Amygdala (tissue), 56 donors: ENCODE measurements at places on chromosomes 11 and 22.

DNA sequence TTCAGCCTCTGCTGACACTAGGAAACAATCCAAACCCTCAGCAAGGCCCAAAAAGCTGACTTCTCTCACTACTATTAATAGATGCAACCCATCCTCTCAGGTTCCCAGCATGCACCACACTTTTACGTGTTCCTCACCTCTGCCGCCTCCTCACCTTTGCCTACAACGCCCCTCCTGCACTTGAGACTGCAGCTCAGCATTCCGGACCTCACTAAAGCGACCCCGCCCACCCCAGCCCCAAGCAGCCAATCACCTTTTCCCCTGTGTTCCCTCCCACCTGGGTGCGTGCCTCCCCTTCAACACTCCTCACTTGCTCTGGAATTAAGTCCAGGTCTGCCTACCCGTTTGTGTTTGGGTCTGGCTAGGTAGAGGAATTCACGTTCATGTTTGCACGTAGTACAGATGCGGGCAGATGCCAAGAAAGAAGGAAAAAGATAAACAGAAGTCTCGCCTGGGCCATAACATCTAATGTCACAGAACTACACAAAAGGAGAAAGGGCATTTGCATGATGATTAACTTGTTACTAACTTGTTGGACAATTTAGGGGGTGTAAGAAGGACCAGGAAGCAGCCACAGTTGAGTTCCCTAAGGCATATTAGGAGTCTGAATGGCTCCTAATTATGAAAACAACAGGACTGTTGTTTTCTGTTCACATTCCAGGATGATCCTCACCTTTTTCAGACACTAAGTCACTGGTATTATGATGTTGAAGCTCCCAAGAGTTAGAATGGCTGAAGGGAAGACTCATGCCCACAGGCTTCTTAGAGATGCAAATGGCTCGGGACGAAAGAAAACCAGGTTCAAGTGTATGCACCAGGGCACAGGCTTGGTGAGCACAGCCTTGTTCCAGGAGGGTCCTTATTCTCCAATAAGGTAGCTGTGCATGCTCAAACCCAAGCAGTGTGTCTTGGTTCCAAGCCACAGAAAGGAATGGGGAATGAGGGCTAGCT, 102.2 kb downstream of the MICAL3 start:
- no peak for DNase-seq

DNA sequence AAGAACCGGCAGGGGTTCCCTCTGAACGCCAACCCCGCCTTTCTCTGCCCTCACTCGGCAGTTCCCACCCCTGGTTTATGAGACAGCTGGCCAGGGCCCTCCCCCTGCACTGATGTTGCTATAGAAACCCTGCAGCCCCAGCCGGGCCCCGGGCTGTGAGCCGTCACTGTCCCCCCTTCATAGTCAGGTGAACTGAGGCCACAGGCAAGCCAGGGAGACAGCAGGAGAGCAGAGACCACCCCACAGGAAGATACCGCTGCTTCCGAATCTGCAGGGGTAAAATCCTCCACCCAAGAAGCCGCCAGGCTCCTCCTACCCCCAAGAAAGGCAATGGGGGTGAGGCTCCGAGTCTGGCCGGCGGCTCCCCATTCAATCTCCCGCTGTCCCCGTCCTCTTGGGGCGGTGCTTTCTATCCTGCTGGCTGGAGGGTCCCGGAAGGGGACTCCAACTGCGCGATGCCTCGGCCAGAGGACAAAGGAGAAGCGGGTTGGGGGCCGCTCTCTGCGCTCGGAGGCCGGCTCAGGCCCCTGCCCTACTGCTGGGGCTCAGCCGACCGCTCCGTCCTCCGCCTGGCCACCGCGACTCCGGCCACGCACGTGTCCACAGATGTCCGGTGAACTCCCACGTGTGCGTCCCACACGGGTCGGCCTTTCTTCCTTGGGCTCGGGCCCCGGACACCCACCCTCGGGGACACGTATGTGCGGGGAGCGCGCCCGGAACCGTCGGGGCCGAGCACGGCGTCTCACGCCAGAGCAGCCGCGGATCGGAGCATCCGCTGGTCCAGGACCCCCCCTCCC, 587 bp downstream of the SLC25A22 start:
- DNase-seq, result peak; percentile 52

GRCh38 chr11:106105986-106106385, 28.5 kb downstream of the AASDHPPT start:
- no peak for DNase-seq

DNA sequence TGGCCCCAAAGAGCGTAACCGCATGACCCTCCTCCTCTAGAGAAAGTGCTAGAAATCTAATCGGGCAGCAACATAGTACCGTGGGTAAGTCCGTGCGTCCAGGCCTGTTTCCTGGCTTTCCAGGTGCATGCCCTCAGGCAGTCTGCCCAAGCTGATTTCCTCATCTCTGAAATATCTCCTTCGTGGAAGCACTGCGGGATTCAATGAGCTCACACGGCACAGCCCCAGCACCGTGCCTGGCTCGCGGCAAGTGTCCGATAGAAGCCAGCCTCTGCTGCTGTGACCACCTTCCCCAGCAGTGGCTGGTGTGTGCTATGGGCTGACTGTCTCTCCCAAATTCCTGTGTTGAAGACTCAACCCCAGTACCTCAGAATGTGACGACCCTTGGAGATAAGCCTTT, 20.7 kb downstream of the RPUSD4 start:
- DNase-seq, result no peak

GRCh38 chr11:121715405-121715804, 262.6 kb upstream of the SORL1-AS1 start:
- DNase-seq, result no peak

DNA sequence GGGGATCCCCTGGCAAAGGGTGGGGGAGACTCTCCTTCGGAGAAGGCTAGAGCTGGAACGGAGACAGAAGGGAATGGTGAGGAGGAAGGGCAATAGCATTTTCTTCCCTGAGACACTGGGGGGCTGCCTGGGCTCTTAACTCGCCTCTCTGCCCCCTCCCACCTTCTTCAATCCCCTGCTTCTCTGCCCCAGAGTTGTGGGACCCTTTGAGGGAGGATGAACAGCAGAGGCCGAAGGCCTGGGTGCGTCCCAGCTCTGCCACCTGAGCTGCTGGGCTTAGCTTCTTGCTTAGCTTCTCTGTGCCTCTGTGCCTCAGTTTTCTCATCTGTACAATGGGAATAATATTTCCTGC, 72.4 kb downstream of the RTL6 start:
- DNase-seq, result no peak

DNA sequence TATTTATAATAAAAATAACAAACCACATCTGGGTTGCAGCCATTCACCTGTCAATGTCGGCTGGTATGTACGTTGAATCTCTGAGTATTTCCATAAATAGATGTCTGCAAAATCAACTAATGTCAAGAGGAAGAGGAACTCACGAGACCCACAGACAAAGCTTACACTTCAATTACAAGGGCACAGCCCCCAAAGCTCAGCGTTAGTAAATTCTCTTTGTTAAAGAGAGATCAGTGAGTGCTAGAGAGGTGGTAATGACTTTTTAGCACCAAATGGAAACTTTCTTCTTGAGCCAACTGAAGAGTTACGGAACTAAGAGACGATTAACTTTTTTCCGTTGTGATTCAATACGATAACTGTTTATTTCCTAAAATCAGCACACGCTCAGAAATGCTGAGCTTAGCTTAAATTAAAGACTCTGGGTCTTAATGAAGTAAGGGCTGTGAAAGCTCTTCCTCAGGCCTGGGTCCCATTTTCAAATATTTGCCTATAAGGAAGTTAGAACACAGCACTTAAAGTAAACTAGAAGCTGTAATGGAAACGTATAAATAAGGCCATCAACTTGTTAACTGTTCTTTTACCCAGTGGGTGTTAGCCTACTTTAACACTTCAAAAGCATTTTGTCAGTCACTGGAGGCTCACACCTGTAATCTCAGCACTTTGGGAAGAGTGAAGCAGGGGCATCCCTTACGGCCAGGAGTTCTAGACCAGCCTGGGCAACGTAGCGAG, 22.8 kb upstream of the TFIP11 start:
- DNase-seq, result no peak

- no peak for DNase-seq
These were observed 226.1 kb upstream of the NARS2 start for GRCh38 chr11:78800756-78801155.

- no peak for DNase-seq
These were observed 16.3 kb downstream of the MYO7A start for GRCh38 chr11:77144196-77144856.

DNA sequence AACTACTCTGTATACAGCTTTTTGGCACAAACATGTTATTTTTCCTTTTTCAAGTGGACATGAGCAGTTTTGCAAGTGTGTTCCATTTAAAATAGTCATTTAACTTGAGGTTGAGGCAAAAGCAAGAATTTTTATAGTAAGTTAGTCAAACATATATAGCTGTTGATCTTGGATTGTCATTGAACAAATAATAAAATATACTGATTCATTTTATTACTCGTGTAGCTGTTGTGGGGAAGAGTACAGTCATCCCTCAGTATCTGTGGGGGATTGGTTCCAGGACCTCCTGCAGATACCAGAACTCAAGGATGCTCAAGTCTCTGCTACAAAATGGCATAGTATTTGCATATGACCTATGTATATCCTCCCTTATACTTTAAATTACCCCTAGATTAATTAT, 45.3 kb downstream of the EXT2 start:
- DNase-seq, result no peak

GRCh38 chr11:75760710-75761493, 7.7 kb upstream of the DGAT2 start:
- DNase-seq, result no peak

GRCh38 chr11:28697920-28698827, 590.0 kb downstream of the METTL15 start:
- DNase-seq, result peak; percentile 59

DNA sequence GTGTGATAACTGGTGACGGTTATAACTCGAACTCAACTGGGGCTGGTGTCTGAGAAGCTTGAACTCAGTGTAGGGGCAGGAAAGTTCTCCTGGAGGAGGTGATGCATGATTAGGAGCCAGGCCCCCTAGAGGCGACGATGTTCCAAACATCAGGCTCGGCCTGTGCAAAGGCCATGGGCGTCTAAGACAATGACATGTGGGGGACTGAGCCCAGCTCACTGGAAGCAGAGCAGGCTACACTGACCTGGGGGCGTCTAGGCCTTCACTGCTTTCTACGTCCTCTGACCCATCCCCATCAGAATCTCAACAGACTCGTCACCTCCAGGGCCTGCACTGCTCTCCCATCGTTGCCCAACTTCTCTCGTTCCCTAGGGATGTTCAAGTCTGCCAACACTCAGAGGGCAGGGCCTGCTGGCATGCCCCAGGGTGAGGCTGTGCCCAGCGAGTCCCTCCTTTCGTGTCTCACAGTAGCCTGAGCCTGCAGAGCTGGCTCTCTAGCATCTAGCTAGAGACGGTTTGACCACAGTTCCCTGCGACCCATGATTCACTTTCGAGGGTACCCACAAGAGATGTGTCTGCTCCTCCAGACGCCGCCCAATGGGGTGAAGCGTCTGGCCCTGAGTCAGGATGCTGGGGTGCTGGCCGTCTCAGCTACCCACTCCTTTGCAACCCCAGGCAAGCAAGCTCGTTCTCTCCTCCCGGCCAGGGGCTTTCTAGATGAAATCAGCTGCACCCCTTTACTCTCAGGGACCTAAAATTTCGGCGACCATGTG, 1.1 kb upstream of the ATG16L2 start:
- DNase-seq, result no peak

GRCh38 chr22:42277988-42278776, 7.7 kb upstream of the TCF20 start:
- no peak for DNase-seq

DNA sequence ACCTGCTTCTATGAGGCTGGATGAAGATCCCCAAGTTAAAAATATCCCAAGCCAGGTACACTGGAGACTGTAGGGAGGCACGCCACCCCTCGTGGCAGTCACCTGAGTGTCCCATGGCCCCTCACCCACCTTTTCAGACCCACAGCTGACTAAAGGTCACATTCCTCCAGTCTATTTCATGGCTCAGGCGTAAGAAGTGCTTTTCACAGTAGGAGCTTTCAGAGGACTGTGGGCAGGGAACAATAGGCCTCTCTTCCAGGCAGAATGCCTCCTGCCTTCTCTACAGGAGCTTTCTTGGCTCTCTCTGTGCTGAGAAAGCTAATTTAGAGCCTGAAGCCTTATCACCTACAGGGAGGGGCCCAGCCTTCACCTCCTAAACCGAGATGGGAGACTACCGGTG, 73.8 kb downstream of the C11orf58 start:
- no peak for DNase-seq

- DNase-seq, result no peak
These were observed 145.7 kb upstream of the ALDH3B2 start for GRCh38 chr11:67820081-67820480.

DNA sequence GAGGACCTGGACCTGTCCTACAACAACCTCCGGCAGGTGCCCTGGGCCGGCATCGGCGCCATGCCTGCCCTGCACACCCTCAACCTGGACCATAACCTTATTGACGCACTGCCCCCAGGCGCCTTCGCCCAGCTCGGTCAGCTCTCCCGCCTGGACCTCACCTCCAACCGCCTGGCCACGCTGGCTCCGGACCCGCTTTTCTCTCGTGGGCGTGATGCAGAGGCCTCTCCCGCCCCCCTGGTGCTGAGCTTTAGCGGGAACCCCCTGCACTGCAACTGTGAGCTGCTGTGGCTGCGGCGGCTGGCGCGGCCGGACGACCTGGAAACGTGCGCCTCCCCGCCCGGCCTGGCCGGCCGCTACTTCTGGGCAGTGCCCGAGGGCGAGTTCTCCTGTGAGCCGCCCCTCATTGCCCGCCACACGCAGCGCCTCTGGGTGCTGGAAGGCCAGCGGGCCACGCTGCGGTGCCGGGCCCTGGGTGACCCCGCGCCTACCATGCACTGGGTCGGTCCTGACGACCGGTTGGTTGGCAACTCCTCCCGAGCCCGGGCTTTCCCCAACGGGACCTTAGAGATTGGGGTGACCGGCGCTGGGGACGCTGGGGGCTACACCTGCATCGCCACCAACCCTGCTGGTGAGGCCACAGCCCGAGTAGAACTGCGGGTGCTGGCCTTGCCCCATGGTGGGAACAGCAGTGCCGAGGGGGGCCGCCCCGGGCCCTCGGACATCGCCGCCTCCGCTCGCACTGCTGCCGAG, 1.5 kb downstream of the LRFN4 start:
- no peak for DNase-seq

- no peak for DNase-seq
These were observed 732 bp upstream of the SORL1 start for GRCh38 chr11:121451178-121451985.

GRCh38 chr11:45933846-45934579, 11.6 kb downstream of the LARGE2 start:
- no peak for DNase-seq

DNA sequence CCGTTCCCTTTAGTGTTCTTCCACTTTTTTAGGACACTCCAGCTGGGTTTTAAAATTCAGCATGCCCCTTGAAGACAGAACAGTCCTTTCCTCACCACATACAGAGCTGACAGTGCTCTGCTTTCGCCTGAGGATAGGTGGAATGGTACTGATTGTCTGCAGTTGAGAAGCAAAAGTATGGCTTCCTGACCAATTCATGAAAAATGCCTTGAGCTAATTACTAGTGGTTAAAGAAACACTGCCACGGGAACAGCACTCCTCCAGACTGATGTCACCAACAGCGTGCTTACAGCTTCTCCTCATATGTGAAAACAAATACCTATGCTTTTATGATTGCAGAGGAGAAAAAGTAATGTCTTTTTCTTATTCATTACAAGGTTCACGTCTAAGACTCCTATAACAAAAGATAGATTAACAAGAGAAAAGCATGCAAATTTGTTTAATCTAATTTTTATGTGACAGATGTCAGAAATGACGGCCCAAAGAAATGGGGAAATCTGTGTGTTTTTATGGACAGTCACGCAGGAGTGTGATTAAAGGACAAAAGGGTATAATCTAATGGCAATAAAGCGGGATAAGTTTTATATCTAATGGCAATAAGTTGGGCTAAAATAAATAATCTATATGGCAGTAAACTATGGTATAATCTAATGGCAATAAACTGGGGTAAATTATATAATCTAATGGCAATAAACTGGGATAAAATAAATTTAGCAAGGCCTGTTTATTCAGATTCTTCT, 123.4 kb upstream of the ARHGAP42 start:
- no peak for DNase-seq
